ENCODE measurements at places on chromosomes 16 and 17.

DNA sequence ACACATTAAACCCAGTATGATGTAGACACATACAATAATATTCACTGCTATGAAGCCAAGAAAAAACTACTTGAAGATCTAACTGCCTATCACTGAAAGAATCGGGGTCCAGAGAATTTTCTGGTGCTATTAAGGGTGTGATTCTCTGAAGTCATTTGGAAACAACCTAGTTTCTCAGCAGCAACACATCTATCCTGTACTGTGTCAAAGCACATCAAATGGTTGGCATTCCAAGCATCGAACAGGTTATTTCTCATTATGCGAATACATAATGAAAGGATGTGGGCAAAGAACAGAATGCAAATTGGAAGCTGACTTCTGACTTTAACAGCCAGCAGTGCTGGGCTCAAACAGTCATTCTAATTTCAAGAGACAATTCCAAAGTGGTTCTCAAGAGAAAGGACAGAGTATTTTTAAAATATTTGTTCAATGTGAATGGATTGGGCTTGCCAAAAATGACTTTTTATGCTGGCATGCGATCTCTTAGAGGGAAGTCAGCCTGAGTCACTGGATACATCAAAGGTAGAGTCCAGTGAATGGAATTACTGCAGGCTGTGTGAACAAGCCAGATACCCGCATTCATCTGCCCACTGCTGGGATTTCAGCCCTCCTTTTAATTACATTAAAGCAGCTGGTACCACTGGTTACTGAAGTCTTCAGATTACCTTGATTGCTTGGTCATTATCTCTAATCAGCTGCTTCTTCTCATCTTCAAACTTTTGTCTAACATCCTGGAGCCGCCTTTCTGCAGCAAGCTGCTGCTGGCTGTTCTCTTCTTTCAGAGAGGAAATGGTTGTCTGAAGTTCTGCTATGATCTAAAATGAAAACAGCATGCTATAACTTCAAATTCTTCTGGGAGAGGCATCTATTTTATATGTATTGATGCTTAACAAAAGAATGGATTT lies 181.2 kb upstream of the AXIN2 start:
- peak; percentile 88 for DNase-seq

GRCh38 chr17:68428498-68429172 lies 28.7 kb downstream of the WIPI1 start:
- DNase-seq, result no peak

GRCh38 chr17:4599505-4600281 lies 15.4 kb downstream of the SMTNL2 start:
- DNase-seq, result peak; percentile 30

DNA sequence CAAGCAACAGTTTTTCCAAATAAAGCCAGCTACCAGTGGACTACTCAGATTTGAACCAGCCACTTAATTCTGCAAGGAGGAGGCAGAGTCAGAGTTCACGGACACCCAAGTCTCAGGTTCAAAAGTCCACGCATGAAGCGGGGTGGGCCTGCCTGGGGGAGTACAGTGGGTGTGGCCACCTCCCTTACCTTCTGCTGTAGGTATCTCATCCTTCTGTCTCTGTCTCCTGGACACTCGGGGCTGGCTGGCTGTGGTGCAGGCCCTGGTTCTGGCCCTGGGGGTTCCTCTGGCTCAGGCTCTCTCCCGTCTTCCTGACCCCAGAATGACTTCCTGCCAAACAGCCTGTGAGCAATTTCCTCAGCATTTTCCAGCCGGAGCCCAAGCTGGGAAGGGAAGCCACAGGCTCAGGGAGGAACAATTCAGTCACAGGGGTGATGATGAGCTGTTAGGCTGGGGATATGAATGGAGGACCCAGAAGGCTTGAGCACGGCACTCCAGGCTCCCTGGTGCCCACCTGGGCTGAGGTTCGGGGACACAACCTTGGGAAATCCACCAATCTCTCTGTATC lies 101.9 kb downstream of the LITAF start:
- no peak for DNase-seq

GRCh38 chr16:78246559-78246958 lies 147.1 kb downstream of the WWOX start:
- DNase-seq, result no peak

Data from fibroblast of mammary gland (primary cell).